ENCODE measurements at places on chromosomes 4 and X.

DNA sequence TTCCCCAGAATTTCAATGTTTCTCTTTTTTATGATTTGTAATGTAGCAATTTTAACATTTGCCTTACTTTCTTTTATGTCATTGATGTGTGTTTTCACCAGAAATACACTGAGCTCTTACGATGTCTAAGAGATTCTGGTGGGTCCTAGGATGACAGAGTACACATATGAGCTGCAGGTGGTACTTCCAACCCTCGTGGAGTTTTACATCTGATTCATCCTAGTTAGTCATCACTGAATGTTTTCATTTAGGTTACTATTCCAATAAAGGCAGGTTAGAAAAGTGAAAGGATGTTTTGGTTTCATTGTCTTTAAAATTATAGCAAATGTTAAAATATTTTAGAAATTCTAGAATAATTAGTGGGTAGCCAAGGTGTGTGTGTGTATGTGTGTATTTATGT, 605.9 kb downstream of the ADGRL3 start:
- DNase-seq: peak; percentile 8

- no peak for DNase-seq
Measured at GRCh38 chr4:26377328-26378311, 56.8 kb downstream of the RBPJ start.

DNA sequence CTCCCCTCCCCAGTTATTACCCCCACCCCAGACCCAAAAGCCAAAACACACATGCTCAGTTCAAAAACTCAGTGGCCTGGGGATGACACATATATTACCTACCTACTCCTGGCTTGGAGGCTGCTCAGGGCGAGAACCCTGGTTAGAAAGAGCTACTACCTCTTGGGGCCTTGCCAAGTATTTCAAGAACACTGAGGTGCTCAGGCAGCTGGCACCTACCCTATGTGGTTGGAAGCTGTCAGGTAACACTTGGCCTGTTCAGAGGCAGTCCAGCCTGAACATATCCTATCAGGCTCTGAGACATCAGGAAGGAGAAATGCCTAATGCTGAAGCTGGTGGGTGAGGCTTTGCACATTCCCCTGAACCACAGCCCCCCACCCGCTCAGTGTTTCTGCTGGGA, 4.9 kb downstream of the BCAP31 start:
- DNase-seq: no peak

- DNase-seq: no peak
Measured at GRCh38 chrX:68372665-68373064, 60.6 kb downstream of the OPHN1 start.

GRCh38 chrX:1462596-1463251, 10.0 kb upstream of the ASMTL start:
- peak; percentile 51 for DNase-seq

DNA sequence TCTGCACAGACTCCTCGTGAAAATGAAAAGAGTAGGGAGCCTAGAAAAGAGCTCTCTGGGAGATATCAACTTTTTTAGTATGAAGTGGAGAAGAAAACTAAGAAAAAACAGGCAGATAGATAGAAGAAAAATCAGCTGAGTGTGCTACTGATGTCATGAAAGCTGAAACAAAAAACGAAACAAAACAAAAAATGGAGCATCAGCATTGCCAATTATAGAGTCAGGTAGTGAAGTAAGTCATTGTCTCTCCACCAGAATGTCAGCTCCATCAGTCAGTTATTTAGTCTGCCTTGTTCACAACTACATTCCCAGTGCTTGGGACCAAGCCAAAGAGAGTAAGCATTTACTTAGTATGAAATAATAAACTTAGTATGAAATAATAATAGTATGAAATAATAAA, 595.1 kb downstream of the STPG2 start:
- no peak for DNase-seq

DNA sequence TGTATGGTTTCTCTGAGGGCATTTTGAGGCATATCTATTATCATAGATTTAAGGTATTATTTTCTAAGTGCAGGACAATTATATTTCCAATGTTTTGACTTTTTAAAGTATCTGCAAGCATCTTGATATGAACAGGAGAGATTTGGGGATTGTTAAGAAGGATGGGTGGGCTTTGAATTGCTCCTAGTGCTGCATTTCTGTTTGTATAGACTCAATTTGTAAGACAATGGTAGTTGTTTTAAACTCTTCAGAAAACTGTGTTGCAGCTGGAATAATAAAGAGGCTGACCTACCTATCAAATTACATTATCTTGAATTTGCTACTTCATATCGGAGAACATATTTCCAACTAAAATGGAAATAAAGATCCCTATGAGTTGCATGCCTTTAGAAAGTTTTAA, 570.3 kb downstream of the ADGRL3 start:
- no peak for DNase-seq

DNA sequence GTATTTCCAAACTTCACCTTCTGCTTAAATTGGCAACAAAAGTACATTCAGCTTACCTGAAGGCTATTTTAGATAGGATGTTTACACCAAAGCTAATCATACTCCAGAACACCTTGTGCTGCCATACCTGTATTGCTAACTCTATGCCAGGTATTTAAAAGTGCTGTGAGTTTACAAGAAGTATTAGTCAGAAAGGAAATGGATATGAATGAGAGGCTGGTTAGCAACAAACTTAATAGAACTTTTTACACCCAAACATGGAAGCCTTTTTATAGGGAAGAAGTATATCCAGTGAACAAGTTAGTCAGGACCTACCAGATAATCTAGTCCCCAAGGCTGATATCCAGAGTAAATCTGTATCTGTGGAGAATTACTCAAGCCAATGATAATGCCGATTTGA, 131.2 kb upstream of the SPRY1 start:
- DNase-seq: no peak

DNA sequence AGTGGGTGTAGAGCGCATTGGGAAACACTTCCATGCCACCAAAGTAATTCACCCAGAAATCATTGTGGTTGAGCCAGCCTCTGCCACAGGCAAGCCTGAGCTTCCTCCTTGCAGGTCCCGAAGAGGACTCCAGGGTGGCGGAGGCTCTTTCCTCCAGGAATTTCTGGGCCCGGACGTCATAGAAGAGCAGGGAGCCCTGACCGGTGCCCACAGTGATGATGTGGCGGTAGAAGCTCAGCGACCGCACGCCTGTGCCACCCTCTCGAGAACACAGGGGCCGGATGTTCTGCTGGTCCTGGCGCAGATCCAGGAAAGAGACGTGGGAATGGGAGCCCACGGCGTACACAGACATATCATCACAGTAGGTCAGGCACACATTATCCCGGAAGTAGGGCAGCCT, 1.3 kb downstream of the DCAF12L1 start:
- no peak for DNase-seq

GRCh38 chrX:11081511-11081910, 29.6 kb upstream of the HCCS start:
- no peak for DNase-seq

- DNase-seq: no peak
Measured at GRCh38 chr4:188332265-188332664, 193.0 kb downstream of the TRIML1 start.
